LHCN-M2 (cell line): ENCODE measurements at places on chromosomes 2 and 18. TPM values are rescaled to one million over a fixed set of nuclear protein-coding genes. Genes with fewer than 3 reads are reported as not detected.

- DNase-seq = peak; percentile 55
Observed at GRCh38 chr2:222813177-222813843, 47.5 kb upstream of the ACSL3 start.

DNA sequence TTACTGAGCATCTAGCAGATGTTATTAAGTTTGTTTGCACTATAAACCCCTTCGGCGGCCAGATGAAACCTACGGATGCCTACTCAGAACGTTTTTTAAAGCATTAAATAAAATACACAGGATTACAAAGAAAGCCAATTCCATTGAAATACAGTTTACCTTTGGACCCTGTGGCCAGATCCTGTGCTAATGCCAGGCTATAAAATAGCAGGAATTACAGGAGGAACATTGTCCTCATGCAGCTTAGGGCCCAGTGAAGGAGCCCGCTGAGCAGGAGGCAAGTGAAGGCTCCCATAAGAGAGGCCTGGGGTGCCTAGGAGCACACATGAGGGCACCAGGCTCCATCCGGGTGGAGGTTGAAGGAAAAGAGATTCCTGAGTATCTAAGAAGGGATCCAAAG lies 310.4 kb downstream of the MTX2 start:
- no peak for DNase-seq

POTEF gene
- total RNA-seq = not detected in 2 replicates

- peak; percentile 90 for DNase-seq
Observed at GRCh38 chr2:108593547-108594098, 59.4 kb downstream of the LIMS1 start.

DNA sequence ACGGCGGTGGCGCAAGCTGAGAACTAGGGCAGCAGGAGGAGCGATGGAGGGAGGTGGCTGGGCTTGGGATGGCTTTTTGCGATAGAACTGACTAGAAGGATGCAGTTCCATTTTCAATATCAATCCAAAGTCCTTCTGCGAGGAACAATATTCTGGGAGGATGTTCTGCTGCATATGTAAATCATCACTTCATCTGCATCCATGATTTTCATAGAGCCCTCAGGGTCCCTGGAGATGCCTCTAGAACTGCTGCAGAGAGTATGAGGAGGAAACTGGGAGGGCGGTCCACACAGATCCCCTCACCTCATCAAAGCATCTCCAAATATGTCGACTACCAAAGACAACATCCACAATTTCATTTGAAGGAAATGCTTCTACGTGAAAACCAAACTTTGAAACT lies 20.8 kb downstream of the CACNB4 start:
- no peak for DNase-seq

CD207 gene
- not detected in 2 replicates for total RNA-seq

MRPL19 gene
- 55.6 and 76.4 TPM in 2 replicates for total RNA-seq

DNA sequence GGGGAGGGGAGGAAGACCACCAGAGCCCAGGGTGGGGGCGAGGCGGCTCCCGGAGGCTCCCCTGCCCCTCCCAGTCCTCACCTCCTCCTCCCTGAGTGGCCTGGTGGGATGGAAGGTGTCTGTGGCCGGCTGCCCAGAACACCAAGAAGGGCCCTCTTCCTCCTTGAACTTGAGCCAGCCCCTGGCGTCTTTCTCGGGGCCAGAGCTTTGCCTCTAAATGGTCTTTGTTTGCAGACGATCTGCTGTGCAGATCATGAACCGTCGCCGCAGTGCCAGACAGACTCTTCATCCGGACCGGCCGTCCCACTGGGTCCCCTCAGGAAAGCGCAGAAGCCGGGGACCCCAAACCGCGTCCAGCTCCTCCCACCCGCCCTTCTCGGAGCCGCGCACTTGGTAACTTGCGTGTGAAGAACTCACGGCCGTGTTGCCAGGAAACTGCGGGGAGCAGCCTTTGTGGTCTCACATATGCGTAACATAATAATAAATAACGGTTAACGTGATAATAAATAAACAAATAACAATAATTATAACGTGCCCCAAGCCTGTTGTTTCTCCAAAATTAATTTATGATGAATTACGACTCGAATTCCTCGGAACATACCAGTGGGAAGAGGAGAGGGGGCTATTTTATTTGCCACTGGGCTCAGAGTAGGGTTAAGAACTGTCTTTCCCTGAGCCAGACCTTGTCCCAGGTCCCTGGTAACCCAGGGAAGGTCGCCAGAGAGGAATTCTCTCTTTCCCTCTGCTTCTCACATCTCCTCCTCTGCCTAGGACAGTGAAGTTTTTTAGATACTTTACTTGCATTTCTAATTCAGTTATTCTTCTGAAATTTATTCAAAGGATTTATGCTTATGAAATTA lies 41.0 kb downstream of the PTGR3 start:
- DNase-seq = no peak

DNA sequence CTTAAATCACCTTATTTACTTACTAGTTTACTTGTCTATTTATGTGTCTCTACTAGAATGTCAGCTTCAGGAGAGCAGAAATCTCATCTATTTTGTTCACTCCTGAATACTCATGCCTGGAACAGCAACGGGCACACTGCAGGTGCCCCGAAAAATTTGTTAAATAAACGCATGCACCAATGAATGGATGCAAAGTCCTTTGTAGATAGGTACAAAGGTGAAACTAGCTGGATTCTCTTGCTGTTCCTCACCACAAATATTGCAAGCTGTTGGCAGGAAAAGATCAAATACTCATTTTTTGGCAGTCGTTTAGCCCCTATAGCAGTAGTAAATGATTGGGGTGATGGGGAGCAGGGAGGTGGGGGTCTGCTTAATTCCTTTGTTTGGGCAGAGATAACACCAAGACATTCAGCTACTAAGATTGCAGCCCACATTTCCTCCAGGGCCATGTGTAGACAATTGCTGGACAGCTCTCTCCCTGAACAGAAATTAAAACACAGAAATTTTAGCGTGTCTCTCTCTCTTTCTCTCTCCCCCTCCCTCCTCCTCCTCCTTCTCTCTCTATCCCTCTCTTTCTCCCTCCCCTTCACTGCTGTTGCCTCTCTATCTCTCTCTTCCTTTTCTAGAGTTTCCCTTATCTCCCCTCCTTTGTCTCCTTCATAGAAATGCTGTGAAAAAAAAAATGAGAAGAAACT lies 5.4 kb downstream of the MARCHF4 start:
- no peak for DNase-seq

- DNase-seq = peak; percentile 96
Observed at GRCh38 chr2:162075689-162076132, 1.7 kb upstream of the DPP4 start.

- DNase-seq = no peak
Observed at GRCh38 chr2:17461087-17461475, 57.2 kb downstream of the RAD51AP2 start.

GRCh38 chr18:78542204-78542603 lies 437.4 kb upstream of the SALL3 start:
- no peak for DNase-seq

DNA sequence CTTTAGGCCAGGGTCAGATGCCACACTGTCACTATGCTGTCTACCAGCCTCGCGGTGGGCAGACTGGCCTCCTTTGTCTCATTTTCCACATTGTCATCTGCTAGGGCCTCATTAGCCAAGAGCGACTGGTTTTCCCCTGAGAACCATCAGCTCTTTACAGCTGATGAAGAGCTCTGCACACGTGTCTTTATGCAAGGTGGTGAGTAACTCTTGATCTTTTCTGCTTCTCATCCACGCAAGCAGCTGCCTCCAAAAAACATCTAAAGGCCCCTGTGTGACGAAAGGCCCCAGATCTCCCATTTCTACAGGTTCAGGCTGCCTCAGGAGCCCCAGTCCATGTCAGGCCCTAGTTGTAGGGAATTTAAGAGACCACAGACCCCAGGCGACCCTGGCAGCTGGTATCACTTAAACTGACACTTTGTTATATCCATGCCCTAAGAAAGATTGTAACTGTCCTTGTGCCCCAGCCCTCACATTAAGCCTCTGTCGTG lies 52.9 kb downstream of the DPYSL5 start:
- DNase-seq = no peak

ANAPC1 gene
- 57.2 and 60.9 TPM in 2 replicates for total RNA-seq

DNA sequence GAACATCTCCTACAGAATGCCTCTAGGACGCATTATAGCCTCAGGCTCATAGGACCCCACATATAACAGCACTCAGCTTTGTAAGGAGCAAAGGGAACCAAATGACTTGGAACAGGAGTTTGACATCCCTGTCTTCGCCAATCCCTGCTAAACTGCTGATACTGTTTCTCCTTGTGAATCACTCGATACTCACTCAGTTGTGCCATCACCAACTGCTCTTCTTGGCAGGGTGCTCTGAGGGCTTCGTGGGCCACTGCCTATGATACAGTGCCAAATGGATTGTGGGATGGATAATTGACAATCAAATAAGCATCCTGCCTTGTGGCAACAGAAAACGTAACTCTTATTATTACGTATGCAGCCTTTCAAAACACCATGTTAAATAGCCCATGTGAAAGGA lies 396.3 kb downstream of the RIT2 start:
- no peak for DNase-seq

TOGARAM2 gene
- 0.38 and 0.75 TPM in 2 replicates for total RNA-seq

STK17B gene
- 119 and 126 TPM in 2 replicates for total RNA-seq

DNA sequence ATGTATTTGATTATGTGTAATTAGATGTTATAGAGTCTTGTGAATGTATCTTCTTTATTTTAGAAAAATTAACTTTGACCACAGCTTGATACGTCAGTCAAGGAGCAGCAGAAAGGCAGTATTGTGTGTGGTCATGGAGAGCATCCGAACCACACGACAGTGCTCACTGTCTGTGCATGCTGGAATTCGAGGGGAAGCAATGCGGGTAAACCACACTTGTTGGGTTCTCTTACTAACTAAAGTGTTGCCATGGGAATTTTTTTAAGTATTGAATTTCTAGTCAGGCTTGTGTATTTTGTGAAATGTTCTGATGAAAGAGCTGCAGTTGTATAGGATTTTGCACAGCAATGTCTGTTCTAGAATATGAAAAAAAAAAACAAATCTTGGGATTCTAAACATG lies 4.8 kb downstream of the PJVK start:
- peak; percentile 65 for DNase-seq
